ENCODE measurements at places on chromosomes 12 and 14.

- DNase-seq = no peak
Observed at GRCh38 chr12:52041695-52042123, 9.5 kb upstream of the NR4A1 start.

DNA sequence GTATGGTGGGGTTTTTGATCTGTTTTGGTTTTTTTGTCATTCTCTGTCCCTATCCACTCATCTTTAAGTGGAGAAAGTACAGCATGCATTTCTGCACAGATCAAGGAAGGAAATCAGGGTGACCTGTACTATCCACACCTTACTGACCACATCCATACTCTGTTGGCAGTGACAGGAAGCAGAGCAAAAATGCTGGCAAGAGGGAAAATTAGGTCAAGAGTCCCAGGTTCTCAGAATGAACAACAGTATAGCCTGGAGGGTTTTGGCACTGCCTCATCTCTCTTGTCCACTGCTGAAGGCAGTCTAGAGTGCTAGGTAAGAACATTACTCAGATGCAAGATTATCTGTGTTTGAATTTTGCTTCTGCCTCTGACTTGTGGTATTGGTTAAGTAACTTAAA is 70.7 kb downstream of the TAOK3 start:
- no peak for DNase-seq

DNA sequence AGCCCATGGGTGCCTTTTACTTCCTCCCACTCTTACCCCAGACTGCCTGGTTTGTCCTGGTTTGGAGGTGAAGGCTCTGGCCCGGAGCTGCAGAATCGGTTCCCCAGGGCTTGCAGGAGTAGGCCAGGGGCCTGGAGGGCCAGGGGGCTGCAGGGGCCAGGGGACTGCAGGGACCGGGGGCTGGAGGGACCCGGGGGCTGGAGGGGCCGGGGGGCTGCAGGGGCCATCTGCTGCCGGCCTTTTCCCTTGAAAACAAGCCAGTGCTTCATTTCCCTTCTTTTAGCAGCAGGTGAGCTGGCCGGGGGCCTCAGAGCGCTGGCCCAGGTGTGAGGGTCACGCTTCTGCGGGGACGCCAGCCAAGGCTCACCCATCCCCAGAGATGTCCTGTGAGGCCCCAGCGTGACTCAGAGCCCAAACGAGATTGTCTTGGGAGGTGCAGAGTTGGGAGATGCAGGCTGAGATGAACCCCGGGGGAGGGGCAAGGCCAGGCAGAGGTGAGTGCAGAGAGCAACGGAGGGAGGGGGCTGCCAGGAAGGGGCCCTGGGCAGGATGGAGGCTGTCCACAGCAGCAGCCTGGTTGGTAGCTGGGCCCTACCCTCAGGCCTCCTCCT is 154.9 kb downstream of the KIF26A start:
- DNase-seq = no peak

DNA sequence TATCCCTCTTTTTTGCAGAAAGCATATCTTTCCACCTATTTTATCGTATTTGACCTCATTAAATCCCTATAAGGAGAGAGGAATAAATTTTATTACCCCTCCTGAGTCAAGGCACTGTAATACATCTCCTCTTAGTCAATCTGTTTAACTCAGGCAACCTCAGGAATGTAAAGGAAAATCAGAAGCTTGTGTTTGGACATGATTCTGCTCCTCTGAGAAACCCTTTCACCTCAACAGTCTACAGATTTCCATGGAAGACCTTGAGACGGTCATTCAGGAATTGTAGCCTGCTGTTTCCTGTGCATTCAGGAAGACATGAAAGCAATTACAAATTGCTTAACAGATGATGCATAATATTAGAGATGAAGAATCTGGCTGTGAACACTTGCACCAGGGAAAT is 360.8 kb downstream of the PAWR start:
- DNase-seq = no peak

GRCh38 chr14:35261774-35262173 is 30.4 kb upstream of the PSMA6 start:
- no peak for DNase-seq

DNA sequence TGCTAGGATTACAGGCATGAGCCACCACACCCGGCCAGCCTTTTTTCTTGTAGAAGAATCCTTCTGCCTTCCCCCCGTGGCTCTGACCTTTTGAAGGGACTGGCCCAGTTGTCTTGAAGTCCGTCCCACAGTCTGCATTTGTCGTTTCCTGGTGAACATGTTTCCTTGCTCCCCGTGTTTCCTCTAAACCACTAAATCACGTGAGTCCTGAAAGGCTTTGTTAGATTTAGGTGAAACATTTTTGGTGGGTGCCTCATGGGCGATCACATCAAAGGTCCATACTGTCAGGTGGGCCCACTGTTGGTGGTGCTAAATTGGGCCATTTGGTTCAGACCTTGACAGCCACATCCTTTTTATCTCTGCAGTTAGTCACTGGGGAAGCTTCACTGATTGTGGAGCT is 26.3 kb downstream of the MLXIP start:
- no peak for DNase-seq

GRCh38 chr12:51339750-51340149 is 6.7 kb downstream of the CELA1 start:
- DNase-seq = no peak

GRCh38 chr14:32601906-32602305 is 272.8 kb downstream of the AKAP6 start:
- no peak for DNase-seq

DNA sequence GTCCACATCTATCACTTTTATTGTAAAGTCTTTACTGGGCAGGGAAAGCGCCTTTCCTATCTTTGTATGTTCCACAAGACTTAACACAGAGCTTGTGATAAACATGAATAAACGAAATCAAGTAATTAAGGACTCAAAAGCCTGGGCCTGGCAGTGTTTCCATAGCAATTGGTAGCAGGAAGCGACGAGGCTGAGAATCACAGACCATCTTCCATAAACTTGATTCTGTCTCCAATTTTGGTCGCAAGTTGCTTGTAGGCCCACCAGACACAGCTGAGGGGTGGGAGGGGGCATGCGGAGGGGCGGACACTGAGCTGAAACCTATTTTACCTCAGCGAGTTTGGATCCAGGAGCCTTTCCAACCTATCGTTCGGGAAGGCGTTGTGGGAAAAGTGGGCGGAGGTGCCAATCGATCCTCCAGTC is 302 bp downstream of the CCDC38 start:
- no peak for DNase-seq

Measured in COR-L47 (cell line).